Activated CD4-positive, CD25-positive, alpha-beta regulatory T cell (primary cell): ENCODE measurements at places on chromosomes 11 and 22.

- no peak for DNase-seq
Measured at GRCh38 chr11:131145791-131146190, 224.6 kb upstream of the NTM start.

GRCh38 chr11:60913793-60914632 lies at the start of gene TMEM109:
TSS of gene TMEM109 (plus strand) at chr11:60914158. CDS start at chr11:60919694, 5,536 bp downstream.
- DNase-seq: peak; percentile 75

DNA sequence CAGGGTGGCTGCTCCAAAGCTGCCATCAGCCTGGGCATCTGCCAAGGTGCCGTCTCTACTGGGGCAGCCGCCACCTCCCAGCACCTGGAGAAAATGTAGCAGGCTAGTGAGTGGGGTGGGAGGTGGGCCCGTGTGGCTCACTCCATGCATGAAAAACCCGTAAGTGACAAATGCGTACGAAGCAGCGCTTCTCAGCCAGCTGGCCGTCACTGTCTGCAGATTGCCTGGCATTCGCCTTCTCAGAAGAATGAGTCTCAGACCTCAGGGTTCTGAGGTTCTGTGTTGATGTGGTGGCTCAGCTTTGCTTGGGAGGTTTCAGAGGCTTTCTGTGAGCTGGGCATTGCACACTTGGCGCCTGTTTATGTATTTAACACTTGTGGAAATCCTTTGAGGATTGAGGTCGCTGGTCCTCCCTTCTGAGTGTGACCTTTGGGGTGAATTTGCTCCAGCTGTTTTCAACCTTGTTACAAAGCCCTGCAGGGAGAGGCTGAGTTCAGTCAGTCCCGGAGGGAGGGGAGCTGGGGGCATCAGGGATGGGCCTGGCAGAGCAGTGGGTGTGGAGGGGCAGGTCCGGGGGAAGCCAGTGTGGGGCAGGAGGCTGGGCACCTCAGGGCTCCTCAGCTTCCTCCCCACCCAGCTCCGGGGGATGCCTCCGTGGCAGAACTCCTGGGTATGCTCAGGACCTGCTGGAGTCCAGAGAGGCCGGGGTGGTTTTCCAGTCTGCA lies 977.0 kb downstream of the TBC1D22A start:
- no peak for DNase-seq

DNA sequence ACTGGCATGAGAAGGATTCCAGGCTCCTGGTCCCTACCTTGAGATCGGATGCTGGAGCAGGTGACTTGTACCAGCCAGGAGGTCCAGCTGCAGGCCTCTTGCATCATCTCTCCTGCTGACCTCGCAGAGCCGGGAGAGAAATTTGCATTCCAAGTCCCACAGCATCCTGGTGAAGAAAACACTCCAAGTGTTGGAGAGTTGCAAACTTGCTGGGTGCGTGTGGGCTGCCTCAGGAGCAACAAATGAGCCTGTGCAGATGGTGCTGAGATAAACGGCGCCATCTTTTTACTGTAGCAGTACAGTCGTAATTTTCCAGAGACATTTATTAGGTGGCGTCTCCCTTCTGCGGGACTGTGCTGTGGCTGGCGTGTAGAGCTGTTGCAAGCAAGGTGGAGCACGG lies 32.1 kb upstream of the ZBTB16 start:
- DNase-seq: no peak

DNA sequence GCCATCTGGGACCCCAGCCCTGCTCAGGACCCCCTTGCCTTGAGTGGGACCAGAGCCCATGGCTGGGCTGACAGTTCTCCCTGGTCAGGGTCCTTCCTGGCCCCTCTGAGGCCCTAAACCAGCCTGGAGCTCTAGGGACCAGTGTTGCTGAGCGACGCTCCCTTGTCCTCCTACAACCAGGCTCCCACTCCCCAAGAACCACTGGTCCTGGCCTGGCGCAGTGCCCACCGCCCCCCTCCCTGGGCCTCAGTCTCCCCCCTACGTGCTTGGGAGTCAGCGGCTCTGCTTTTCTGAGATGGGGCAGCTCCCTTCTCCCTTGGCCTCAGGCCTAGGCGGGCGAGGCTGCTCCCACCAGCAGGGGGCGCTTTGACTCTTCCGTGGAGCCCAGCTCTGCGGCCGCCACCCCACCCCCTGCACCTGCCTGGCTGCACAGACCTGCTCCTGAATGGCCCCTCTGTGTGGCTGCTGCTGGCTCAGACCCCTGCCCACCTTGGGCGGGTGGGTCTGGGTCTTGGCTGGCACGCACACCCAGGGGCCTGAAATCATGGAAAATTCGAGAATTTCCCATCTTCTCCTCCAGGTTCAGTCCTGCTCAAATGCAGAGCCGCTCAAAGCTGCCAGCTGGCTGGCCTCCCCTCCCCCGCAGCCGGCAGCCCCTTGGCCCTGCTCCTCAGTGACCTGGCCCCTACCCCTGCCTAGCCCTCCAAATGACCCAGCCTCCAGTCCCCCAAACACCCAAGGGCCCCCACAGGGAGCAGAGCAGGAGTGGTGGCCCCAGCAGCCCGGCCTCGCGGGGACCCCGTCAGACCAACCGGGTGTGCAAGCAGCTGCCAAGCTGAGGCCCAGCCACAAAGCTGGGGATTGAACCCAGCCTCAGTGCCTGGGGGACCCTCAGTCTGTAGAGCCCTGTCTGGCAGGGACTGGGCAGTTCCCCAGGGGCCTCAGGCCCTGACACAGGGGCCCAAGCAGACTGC lies 9.1 kb downstream of the PRR33 start:
- peak; percentile 67 for DNase-seq

DNA sequence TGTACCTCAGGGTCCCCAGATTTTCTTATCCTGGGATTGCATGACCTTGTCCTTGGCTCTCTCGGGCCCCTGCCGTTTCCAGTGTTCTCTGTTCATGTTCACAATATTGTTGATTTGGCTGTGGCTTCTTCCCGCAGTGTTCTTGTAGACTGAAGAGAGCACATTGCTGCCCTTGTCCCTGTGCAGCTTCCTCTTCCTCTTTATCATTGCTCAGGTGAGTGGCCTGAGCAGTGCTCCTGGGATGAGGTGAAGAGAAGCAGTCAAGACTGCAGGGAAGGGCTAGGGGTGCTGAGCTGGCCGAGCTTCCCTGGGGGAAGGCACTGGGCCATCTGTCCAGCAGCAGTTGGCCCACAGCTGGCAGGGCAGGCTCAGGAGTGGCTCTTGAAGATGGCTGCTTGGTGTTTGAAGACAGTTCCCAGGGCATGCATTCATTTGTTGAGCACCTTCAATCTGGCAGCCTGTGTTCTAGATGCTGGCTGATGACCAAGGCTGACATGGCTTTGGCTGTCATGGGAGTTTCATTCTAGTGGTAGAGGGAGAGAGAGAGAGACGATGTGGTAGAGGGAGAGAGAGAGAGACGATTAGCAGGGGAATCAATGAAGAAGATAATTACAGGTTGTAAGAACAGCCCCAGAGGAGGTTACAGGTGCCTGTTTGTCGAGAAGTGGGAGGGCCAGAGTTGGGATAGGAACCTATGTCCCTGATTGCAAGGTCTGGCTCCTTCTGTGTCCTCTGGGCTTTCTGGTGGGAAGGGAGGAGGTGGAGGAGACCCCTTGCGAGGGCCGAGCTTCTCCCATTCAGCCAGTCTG lies 17.4 kb downstream of the BMAL1 start:
- DNase-seq: no peak

DNA sequence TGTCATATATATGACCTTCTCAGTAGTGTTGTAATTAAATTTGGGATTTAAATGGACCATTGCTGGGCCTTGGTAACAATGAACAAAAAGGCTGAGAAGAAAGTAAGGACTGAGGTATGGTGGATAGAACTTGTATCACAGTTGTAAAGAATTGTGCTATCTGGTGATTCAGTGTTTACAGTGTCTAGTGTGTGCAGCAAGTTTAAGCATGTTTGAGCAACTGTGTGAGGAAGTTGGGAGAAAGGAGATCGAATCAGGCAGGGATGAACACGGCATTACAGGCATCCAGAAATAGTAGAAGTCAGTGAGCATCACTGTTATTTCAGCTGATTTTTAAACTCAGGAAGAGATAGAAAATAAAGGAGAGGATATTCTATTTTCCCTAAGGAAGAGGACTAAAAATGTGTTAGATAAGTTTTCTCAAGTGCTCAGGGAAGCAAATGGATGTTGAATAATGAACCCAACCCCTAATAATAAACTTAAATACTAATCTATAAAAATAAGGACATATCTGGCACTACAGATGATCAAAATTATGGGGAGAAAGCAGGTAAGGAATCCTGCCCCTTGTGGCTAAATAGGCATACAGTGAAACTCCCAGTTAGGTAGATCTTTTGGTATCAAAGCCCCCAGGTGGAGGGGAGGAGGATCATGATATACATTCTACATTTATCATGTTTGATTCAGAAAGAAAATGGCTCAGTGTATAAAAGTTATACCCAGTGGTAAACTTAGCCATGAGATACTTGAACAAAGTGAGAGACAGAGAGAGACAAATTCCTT lies 361.0 kb upstream of the ANO3 start:
- DNase-seq: no peak

- DNase-seq: no peak
Measured at GRCh38 chr11:121225382-121225781, 67.2 kb upstream of the SC5D start.

DNA sequence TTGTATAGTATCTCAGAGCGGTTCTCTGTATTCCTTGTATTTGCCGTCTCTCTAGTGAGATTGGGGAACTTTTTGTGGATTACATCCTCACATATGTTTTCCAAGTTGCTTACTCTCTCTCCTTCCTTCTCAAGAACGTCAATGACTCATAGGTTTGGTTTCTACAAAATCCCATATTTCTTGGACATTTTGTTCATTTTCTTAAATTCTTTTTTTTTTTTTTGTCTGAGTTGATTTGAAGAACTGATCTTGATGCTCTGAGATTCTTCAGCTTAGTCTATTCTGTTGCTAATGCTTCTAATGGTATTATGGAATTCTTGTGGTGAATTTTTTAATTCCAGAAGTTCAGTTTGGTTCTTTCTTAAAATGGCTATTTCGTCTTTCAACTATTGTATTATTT lies 28.4 kb upstream of the SLN start:
- DNase-seq: no peak

- DNase-seq: no peak
Measured at GRCh38 chr11:24593332-24593731, 96.5 kb downstream of the LUZP2 start.

DNA sequence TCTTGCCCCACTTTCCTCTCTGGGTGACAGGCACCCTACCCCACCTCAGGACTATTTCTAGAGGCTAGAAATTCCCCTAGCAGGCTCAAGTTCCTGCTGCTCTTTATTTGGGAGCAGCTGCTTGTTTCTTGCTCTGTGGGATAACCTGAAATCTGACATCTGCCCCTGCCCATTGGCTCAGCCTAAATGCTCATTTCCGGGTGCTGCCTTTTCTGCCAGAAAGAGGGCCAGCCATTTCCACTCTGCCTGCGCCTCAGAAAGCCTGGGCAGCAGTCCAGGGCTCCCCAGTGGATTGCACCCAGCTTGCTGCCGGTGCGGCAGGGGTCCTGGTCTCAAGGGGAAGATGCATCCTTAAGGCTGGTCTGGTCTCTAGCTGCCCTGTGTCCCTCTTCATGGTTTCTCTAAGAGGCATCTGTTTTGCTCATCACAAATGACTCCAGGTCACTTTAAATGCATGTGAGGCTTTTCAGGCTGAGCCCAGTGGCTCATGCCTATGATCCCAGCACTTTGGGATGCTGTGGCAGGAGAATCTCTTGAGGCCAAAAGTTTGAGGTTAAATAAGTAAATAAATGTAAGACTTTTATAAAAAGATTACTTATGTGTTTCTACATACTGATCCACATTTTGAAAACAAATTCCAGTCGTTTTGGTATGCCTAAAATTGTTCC lies 10.3 kb upstream of the PNPLA5 start:
- no peak for DNase-seq

DNA sequence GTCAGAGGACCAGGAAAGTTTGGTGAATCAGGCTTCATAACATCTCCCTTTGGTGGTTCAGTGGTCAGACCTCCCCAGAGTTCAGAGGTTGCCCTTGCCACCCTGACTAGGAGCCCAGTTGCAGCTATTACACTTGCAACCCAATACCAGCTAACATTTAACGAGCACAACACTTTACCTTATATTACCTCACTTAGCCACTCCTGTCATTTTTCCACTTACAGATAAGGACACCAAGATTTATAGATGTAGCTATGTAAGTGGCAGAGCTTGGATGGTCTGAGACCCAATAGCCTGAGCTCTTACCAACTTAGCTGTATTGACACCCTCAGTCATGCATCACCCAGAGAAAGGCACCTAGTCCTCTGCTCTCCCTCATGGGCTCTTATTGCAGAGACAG lies 234.7 kb downstream of the INSC start:
- DNase-seq: no peak
